ENCODE measurements at places on chromosomes 5 and 9.

- no peak for DNase-seq
Measured at GRCh38 chr5:3199962-3200755, 395.5 kb upstream of the IRX1 start.

- DNase-seq, result no peak
Measured at GRCh38 chr9:70811638-70812037, 309.8 kb downstream of the TRPM3 start.

GRCh38 chr5:142491270-142491669 lies 166.4 kb upstream of the SPRY4 start:
- no peak for DNase-seq

DNA sequence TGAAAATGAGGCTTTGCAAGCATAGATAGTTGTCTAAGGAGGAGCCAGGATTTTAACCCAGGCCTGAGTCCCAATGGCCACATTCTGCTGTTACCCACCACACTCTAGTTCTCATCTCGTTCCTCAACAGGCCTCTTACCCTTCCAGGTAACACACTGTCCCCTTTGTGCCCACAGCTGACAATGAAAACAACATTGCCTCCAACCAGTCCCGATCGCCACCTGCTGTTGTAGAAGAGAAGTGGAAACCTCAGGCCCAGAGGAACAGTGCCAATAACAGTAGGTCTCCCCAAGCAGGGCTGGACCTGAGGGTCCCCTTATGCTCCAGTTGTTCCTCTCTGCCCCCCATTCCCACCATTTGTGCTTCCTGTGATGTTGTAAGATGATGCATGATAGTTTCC lies 30.4 kb downstream of the AMBP start:
- no peak for DNase-seq

DNA sequence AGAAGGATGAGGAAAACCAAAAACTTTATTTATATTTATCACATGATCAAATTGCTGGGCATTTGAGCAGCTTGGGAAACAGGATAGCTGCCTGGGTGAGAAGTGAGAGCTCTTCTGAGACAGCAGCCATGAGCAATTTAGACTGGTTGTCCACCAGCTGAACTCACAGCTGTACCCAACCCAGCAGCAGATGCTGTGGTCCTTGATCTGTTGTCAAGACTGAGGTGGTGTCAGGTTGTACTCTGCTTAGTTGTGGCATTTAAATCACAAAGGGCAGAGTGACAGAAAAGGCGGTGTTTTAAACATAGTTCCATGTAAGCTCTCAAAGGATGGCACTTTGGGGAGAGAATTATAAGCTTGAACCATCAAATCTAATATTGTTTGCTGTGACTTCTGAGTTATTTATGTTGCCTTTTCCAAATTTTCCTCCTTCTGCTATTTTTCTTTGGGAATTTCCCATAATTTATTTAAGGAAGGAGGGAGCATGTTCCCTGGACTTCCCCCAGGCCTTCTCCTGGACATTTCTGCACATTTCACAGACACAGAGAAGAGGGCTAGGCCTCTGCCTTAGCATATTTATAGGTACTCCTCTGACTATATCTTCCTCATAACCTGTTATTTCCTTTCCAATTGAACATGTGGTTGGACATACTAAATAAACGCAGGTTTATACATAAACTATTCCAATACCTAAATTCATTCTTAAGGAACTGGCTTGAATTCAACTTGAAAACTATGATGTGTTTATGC lies 117.7 kb upstream of the FER start:
- DNase-seq, result no peak

DNA sequence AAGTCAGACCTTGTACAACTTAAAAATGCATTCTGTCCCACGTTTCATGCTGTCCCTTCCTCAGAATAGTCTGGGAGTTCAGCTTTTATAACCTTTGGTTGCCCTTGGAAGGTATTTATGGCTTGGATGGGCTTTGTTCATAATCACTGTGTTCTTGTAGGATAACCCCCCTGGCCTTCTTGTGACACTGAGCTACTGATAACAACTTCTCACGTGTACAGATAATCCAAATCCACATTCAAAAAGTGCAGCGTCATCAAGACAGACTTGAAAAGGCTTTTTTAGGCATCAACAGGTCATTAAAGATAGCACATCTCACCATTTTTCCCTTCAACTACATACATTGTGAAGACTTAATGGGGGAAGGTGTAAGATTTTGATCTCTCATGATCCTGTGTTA lies 42.0 kb downstream of the SLC1A3 start:
- DNase-seq, result no peak

- no peak for DNase-seq
Measured at GRCh38 chr5:96940586-96940985, 4.7 kb downstream of the LNPEP start.

- DNase-seq, result no peak
Measured at GRCh38 chr9:8802242-8802641, 1002.7 kb upstream of the DMAC1 start.

DNA sequence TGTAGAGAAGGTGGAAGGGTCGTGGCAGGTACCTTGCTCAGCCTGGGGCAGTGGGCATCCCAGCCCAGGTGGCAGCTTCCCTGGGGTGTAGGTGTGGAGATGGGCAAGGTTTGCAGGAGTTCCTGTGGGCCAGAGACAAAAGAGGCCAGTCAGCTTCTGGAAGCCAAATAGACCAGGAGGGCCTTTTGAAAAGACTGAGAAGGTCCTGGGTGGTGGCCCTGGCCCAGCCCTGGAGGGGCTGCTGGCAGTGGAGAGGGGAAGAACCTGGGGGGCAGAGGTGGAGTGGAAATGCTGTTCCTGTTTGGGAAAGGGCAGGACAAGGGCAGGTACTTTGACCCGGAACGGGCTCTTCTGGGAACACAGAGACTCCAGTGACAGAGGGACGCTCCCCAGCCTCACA lies 7.0 kb upstream of the IL3 start:
- DNase-seq, result no peak

DNA sequence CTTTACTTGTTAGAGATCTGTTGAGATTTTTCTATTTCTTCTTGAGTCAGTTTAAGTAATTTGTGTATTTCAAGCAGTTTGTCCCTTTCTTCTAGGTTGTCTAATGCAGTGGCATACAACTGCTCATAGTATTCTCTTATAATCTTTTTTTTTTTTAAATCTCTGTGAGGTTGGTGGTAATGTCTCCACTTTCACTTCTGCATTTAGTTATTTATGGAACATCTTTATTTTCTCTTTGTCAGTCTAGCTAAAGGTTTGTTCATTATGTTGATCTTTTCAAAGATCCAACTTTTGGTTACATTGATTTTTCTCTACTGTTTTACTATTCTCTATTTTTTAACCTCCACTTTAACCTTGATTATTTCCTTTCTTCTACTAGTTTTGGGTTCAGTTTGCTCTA lies 13.8 kb downstream of the FOXE1 start:
- no peak for DNase-seq

GRCh38 chr9:126421567-126422428 lies 95.2 kb downstream of the MVB12B start:
- no peak for DNase-seq

DNA sequence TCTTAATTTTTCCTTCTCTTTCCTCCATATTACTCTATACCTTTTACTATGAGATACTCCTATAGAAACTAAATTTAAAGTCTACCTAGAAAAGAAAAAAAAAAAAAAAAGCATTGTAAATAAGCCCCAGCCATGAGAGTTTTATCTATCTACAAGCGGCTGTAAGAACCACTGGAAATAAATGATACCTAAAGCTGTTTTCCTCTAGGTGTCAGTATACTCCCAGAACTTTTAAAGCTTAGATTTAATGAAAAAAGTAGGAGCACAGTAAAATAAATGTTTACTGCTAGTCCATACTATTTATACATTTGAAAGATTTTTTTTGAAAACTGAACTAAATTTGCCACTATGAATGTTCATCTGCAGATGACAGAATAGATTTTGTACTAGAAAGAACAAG lies 26.2 kb downstream of the TYRP1 start:
- DNase-seq, result no peak

DNA sequence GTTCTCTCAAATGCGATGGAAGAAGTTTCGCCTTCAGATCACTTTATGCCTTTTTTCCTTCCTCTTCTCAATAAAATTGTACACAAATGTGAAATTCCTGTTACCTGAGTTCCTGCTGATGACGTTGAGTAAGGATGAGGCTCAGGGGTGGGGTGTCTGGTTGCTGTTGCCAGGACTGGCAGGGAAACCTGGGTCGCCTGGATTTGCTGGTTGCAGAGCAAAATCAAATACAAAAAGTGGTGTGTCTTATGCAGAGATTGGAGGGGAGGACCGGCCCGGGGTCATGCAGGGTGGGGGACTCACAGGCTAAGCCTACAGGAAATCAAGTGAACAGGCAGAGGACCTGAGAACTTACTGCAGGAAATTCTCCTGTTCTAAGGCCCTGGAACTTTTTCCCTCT lies 39.2 kb downstream of the ANXA2R start:
- no peak for DNase-seq

DNA sequence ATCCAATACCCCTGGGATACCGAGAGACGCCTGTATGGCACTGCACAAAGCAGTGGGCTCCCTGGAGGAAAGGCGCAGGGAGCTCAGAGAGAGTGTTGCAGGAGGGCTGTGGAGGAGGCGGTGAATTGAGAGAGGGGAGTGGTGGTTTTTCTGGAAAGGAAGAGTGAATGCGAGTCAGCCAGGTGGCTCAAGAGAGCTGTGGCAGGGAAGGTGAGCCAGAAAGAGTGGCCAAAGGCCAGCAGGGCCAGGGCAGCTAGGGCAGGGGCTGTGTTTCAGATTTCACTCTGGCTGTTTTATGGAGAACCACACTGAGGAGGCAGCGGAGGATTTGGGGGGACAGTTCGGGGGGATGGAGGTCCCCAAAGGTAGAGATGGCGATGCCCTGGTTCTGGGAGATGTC lies 13.0 kb upstream of the DAB2IP start:
- no peak for DNase-seq

DNA sequence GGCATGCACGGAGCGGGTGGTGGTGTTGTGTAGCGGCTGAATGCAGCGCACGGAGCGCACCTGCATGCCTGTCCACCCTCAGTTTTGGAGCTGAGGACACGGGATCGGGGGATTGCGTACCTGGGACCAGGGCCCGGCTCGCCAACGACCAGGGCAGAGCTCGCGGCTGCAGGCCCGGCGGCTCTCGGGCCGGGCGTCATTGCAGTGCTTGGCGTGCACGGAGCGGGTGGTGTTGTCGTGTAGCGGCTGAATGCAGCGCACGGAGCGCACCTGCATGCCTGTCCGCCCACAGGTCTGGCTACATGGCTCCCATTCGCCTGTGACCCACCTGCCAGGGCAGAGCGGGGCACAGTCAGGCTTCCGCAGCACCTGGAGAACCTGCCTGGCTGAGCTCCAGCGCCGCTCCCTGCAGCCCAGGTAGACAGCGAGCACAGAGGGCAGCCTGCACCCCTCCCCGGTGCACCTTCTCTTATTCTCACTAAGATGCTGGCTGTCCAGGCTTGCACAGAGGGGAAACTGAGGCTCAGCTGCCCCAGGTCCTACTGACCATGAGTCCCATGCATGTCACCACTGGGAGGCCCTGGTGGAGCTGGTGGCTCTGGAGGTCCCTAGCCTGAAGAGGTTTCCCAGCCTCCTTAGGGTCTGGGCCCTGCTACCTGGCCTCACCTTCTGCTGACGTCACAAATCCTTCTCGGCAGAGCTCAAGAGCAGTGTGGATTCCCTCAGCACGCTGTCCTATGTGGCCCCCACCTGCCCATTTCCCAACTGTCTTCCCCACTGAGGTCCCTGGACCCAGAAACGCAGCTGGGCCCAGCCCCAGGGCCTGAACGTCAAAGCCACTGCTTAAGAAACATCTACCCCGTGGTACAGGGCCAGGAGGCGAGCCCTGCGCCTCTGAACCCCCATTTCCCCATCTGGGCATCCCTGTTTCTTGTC lies 64.9 kb downstream of the ZNF354C start:
- no peak for DNase-seq

- no peak for DNase-seq
Measured at GRCh38 chr5:181204826-181205760, at the start of gene TRIM7. TRIM7 (minus strand) TSS chr5:181205196; CDS start chr5:181205110, 86 bp downstream.

DNA sequence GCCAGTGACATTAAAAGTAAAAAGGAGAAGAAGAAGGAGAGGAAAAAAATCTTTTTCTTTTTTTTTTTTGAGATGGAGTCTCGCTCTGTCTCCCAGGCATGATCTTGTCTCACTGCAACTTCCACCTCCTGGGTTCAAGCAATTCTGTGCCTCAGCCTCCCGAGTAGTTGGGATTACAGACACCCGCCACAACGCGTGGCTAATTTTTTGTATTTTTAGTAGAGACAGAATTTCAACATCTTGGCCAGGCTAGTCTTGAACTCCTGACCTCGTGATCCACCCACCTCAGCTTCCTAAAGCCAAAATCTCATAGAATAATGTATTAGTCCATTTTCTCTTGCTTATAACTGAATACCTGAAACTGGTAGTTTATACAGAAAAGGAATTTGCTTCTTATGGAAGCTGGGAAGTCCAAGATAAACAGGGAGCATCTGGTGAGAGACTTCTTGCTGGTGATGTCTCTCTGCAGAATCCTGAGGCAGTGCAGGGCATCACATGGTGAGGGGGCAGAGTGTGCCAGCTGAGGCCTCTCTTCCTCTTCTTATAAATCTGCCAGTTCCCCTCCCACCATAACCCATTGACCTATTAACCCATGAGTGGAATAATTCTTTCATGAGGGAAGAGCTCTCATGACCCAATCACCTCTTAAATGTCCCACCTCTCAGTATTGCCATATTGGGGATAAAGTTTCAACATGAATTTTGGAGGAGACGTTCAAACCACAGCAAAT lies 466.3 kb downstream of the GADD45G start:
- no peak for DNase-seq

DNA sequence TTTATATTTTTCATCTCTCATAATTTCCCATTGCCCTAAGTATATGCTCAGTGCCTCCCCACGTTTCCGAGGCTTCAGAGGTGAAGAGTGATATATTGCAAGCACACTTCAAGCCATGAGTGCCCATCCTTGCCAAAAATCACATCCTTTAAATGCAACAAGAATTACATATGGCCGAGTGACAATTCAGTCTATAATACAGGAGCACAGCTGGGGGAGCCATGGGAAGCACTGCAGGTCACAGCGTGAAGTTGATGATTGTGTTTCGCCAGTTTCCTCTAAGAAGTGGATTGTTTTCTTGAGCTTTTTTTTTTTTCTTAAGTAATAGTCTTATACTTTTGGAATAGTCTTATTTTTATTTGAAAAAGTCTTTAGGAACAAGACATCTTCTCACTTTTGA lies 61.1 kb downstream of the MTRR start:
- DNase-seq, result no peak

DNA sequence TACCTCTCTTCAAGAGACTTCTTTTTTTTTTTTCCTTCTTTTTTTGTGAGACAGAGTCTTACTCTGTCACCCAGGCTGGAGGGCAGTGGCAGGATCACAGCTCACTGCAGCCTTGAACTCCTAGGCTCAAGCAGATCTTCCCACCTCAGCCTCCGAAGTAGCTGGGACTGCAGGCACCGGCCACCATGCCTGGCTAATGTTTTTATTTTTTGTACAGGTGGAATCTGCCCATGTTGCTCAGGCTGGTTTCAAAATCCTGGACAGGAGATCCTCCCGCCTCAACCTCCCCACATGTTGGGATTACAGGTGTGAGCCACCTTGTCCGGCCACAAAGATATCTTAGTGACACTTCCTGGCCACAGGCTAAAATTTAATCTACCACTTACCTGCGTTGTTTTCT lies 42.9 kb upstream of the F2RL1 start:
- no peak for DNase-seq

Measured in activated CD8-positive, alpha-beta memory T cell treated with anti-CD3 and anti-CD28 coated beads for 1 hour (primary cell).